ENCODE measurements at places on chromosomes 3 and 15. TPM values are rescaled to one million over a fixed set of nuclear protein-coding genes. Genes with fewer than 3 reads are reported as not detected.

DNA sequence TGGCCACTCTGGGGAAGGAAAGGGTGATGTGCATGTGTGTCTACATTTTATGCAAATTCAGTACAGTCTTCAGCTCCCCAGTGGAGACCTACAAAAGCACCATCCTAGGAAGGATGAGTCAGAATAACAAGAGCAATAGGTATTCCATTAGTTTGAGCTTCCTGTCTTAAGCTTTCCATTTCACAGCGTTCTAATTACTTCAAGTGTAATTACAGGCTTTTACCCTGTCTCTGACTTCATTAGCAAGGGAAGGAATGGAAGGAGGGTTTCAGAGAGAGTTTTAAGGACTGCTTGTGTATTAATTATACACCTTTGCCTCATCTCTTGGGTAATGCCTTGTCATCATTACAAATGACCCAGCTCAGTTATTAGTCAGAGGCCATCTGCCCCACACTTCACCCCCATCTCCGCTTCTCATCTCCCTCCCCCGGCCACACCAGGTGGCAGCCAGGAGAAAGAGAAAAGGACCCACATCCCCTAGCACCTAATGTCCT is 202.8 kb upstream of the MRPL3 start:
- no peak overlapping the region for H3K27ac ChIP-seq
- H3K4me1 ChIP-seq = peaks cover 4% of the 10 kb centered on the region
- DNase-seq = no peak
- no peaks in the 10 kb centered on the region for H3K27me3 ChIP-seq
- H3K4me3 ChIP-seq = no peak overlapping the region

DNA sequence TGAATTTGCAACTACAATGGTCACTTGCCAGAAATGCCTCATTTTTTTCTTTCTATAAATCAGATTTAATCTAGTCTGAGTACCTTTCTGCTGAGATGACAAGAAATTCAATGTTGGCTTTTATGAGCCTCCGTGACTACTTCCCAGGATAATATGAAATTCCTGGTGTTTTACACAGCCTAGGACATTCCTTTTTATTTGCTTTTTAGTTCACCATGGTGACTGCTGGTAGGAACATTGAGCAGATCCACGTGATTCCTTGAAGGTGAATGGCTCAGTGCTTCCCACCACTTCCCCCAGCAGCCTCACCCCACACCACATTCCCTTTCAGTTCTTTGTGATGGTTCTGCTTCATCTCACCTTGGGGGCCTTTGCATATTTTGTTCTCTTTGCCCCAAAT is 4.3 kb upstream of the NPTN start:
- DNase-seq = no peak
- H3K36me3 ChIP-seq = no peaks in the 10 kb centered on the region
- H3K27me3 ChIP-seq = no peaks in the 10 kb centered on the region
- no peaks in the 10 kb centered on the region for H3K4me1 ChIP-seq
- H3K4me3 ChIP-seq = no peak overlapping the region
- no peak overlapping the region for H3K27ac ChIP-seq

DNA sequence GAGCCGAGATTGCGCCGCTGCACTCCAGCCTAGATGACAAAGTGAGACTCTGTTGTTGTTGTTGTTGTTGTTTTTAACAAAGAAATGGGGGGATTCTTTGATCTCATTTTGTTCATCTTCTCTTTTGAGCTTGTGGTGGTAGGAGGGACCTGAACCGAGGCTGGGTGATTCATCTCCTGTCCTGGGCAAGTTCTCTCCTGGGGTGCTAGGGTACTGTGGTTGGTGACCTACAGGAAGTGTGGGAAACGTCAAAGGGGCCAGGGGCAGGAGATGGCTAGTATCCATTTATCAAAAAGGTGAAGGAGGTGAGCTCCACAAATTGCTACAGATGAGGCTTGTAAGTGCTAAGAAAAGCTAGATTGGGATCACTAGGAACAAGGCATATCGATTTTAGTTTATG is 14.3 kb downstream of the PPCDC start:
- H3K27ac ChIP-seq = no peak overlapping the region
- peaks cover 7% of the 10 kb centered on the region for H3K4me1 ChIP-seq
- DNase-seq = no peak
- no peaks in the 10 kb centered on the region for H3K27me3 ChIP-seq

Gene ABCC5
- polyA plus RNA-seq = 25.3 TPM
